ENCODE measurements at places on chromosomes 5 and 9. TPM values are rescaled to one million over a fixed set of nuclear protein-coding genes. Genes with fewer than 3 reads are reported as not detected.

The MSMP gene
- 0.41 TPM for total RNA-seq

- DNase-seq, result no peak
Observed at GRCh38 chr9:14911046-14911445, 818 bp upstream of the FREM1 start.

DNA sequence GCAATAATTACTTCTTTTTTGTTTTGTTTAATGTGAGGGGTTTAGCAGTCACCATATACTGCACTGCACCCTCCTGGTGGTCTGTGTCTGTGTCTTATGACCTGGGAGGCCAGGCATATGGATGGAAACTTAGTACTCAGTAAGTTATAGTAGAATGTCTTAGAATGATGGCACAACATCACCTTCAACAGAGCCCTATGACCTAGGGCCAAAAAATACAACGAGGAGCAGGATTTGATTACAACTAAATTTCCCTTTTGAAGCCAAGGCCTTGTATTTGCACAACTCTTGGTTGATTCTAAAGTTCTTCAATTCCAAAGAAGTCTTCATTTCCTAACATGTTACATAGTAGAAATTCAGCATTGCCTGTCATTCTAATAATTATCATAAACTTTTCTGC is 422.1 kb upstream of the PIK3R1 start:
- DNase-seq, result no peak

DNA sequence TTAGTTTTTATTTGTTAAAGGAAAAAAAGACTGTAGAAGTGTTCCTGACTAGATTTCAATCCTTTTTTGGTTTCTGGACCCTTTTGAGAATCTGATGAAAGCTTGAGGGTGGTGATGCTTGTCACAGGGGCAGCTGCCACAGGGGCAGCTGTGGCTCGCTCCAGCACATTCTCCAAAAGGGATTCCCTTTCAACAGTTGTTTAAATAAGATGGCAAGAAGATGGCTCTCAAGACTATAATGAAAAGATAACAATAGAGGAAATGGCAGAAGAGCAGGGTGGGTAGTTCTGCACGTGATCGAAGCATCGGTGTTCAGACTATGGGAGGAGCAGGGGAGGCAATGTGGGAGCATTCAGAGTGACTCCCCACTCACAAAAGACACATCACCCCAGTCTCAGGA is 46.5 kb upstream of the TNFAIP8 start:
- no peak for DNase-seq

DNA sequence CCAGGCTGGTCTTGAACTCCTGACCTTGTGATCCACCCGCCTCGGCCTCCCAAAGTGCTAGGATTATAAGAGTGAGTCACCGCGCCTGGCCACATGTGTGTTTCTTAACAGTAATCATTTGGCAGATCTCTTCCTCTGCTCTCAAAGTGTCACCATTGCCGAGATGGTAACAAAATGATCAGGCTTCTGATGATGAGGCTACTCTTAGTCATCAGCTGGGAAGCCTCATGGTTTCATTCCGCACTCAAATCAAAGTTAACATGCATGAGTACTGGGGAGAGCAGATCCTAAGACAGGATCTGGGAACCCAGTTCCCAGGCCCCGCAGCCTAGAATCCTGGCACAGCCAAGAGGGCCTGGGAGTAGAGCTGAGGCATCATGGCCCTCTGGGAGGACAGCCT is 27.4 kb downstream of the BARHL1 start:
- DNase-seq, result no peak

- DNase-seq, result no peak
Observed at GRCh38 chr5:88792144-88792840, 90.7 kb downstream of the MEF2C start.

Measured in activated T-helper 2 cell treated with anti-CD3 and anti-CD28 coated beads, Interferon-gamma antibody, Interleukin-2, Interleukin-4, amounts not matched to agents 10 μg/mL and 5 μg/mL and 100 μg/mL, durations not matched to agents 14 hours and 24 hours and 36 hours (primary cell).